WERI-Rb-1 (cell line): ENCODE measurements at places on chromosomes 11 and 22.

- DNase-seq = no peak
Observed at GRCh38 chr11:27505781-27506180, 788 bp downstream of the LIN7C start.

GRCh38 chr11:44725757-44726282, 942 bp upstream of the TSPAN18 start:
- DNase-seq = no peak

DNA sequence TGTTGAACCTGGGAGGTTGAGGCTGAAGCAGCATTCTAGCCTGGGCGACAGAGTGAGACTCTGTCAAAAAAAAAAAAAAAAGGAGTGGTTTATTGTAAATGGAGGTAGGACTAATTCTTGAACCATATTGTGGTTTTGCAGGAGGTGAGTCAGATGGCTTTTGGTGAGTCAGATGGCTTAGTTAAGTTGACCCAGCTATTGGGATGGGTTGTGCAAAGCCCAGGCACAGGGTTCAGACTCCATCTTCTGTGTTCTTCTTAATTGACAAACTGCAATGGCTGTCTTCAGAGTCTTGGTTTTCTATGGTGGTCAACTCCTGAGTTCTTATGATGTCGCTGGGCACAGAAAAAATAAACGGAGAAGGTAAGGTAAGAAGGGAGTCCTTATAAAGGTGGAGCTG, 182.7 kb downstream of the ADAMTS15 start:
- no peak for DNase-seq

GRCh38 chr11:116840746-116841296, 3.4 kb upstream of the APOA1 start:
- DNase-seq = no peak

DNA sequence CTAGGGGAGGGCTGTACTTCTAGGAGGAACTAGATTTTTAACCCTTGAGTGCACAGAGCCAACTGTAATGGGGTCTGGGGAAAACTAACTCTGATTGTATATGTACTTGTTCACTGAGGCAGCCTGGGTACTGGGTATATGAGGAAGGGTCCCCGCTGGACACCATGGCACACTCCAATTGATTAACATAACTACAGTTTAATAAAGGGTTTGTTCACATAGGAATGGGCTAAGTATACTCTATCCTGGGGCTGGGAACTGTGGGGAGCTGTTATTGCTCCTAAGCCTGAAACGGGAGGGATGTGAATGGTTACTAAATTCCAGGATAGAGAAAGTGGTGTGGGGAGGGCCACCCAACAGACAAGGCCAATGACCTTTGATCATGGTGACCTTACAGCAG, 67.6 kb downstream of the PARVA start:
- DNase-seq = no peak

DNA sequence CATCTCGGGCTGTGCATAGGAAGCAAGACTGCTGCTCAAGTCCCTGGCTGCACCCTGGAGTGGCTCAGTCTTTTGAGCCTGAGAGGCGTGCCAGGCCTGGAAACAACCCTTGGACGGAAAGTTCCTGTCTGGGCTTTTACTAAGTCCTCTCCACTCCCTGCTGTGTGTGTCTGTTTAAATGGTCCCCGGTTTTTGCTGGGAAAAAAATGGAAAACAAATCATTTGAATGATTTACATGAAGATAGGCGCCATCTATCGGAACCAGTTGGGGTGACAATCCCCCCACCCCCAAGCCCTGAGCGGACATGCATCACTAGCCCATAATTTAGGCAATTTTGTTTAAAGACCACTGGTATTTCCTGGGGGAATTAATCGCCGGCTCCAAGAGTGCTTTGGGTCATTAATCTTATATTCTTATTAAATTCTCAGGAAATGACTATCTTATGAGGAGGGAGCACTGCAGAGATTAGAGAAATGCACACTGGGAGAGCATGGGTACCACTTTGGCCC, 2.7 kb upstream of the GAB2 start:
- DNase-seq = peak; percentile 63

- peak; percentile 39 for DNase-seq
Observed at GRCh38 chr11:924406-925157, 1.1 kb upstream of the AP2A2 start.

DNA sequence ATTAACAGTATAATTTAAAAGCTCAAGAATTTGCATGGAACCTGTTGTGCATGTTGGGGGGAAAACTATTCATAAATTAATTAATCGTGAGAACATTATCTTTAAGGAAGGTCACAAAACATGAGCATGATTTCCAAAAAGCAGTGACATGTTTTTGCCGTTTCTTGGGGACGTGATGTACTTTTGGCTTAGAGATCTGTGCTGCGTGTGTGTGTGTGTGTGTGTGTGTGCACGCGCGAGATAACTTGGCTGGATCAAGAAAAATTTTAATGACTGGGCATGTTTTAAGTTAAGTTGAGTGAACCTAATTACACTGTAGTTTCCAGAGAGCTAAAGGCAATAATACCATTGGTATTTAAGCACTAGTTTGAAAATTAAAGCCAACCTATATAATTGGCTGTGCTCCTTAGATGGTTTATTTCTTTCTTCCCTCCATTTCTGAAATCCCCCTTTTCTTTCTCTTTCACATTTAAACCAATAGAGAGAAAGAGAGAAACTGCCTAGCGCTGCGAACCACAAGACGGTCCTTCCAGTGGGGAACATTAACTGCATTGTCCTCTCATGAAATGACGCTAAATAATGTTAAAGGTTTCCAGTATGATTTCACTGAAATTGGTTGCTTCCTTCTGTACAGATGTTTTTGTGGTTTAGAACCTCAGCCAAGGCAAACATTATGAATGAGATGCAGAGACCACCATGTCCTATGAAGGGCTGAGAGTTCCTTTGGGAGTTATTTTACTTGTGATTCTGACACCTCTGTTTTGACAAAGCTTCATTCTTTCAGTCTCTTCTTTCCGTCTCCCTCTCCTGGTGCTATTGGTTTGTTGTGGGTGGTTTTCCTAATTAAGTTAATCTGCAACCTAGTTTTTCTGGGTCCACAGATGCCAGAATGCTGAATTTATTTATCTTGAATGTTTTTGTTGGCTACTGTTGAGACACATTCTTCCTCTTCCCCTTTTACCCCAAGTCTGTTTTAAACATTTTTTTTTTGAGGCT, 51.7 kb downstream of the ZBTB16 start:
- no peak for DNase-seq

DNA sequence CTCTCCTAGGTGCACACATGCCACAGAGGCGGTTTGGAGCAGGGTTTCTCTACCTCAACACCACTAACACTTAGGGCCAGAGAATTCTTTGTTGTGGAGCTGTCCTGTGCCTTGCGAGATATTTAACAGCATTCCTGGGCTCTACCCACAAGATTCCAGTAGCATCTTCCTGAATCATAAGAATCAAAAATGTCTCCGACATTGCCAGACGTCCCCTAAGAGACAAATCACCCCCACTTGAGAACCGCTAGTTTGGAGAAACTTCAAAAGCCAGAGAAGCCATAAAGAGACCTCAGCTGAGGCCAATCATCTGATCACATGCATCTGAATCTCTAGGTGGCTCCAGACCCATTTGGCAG, 16.1 kb downstream of the MFNG start:
- no peak for DNase-seq

GRCh38 chr11:130726234-130727037, 189.8 kb downstream of the SNX19 start:
- no peak for DNase-seq

GRCh38 chr11:59668188-59668949, 468 bp downstream of the PATL1 start:
- DNase-seq = peak; percentile 43

- no peak for DNase-seq
Observed at GRCh38 chr22:28019360-28019759, 100.3 kb upstream of the PITPNB start.

DNA sequence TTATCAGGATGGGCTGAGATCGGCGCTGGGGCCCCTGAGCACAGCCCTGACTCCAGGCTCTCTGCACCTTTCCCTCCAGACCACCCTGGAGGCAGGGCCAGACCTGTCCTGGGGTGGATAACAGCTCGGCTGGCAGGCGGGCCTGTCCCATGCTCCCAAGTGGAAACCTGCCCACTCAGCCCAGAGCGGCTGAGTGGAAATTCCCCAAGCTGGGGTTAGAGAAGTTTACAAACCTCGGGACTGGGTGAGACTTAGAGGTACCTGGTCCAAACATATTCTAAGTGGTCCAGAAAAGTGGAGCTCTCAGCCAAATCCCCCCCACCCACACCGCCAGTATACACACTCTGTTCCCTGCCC, 4.8 kb upstream of the FXYD2 start:
- no peak for DNase-seq

- DNase-seq = no peak
Observed at GRCh38 chr22:20312396-20313191, 7.3 kb downstream of the DGCR6L start.

DNA sequence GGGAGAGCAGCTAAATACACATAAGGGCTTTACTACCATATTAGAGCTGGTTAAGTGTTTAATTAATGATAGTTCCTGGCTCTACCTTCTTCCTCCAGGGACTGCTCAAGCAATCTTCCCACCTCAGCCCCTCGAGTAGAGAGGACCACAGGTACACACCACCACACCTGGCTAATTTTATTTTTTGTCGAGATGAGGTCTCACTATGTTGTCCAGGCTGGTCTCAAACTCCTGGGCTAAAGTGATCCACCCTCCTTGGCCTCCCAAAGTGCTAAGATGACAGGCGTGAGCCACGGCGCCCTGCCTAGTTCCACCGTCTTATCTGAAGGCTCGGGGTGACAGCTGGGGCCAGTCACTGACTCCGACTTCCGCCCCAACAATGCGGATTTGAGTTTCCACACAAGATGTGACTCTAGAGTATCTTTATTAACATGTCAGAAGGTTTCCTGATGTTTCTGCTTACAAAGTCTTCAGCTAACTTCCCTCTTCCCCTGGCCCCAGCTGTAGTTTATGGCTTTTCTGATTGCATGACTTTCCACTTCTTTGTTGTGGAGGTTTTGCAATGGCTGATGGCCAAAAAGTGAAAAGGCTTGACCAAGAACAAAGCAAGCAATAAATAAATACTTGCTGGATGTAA, 16.8 kb downstream of the TPST2 start:
- DNase-seq = no peak

DNA sequence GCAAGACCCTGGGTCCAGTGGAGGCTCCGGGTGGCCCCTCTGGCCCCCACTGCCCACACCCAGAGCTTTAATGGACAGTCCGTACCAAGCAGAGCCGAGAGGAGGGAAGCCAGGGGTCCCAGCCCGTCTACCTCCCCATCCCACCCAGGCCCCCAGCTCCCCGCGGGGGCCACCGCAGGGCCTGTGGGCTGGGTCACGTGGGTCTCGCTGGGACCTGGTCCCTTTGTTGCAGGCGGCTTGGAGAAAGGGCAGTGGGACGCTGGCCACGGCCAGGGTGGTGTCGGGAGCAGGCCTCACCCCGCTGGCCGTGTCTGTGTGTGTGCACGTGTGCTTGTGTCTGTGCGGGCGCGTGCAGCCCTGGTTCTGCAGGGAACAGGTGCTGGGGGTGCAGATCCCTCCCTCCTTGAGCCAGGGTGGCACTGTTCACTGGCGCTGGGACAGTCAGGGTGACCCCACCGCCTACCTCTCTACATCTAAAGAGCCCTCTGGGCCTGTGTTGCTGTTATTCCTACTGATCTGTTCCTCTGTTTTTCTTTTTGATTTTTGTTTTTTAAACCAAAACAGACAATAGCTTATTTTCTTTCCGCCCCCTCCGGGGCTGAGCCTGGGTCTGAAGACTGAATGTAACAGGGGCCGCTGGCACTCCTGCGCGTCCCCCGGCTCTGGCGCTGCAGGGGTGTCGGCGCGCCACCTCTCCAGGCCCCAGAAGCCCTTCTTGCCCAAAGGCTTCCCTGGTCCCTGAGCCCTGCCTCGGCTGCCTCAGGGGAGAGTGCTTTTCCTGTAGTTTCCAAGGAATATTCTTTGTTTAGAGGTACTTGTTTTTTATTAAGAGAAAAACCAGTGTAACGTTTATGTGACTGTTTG, 20.1 kb upstream of the TMEM191C start:
- no peak for DNase-seq

DNA sequence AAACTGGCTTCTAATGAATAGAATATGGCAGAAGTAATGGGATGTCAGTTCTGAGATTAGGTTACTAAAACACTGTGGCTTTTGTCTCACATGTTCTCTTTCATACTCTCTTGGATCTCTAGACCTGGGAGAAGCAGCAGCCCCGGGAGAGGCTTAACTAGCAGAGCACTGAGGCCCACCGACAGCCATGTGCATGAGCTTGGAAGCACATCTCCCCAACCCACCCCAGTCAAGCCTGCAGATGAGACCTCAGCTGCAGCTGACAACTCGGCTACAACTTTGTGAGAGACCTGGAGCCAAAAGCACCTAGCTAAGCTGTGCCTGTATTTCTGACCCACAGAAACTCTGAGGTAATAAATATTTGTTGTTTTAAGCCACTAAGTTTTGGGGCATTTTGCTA, 100.8 kb downstream of the TRIM29 start:
- DNase-seq = no peak

- no peak for DNase-seq
Observed at GRCh38 chr22:40094485-40094884, 83.2 kb upstream of the TNRC6B start.

DNA sequence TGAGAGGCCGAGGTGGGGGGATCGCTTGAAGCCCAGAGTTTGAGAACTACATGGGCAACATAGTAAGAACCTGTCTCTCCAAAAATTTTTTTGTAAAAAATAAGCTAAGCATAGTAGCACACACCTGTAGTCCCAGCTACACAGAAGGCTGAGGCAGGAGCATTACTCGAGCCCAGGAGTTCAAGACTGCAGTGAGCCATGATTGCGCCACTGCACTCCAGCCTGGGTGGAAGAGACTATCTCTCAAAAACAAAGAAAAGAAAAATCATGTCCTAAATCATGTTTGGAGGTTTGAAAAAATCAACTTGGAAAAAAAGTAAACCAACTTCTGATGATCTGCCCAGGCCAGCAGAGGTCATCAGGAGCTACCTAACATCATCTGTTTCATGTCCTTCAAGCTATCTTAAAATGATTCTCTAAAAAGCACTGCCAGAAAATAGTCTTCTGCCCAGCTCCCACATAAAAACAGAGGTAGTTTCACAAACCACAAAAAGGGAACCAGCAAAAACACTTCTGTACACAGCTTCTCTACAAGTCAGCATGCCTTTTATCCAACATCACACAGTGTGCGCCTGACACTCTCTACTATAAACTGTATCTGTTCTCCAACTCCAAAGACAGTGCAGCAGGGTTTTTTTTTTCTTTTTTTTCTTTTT, 165.0 kb downstream of the SOX6 start:
- no peak for DNase-seq

- no peak for DNase-seq
Observed at GRCh38 chr22:39317084-39317774, 2.2 kb downstream of the RPL3 start.
